GOT3 (cell line): ENCODE measurements at places on chromosomes 7 and 10.

DNA sequence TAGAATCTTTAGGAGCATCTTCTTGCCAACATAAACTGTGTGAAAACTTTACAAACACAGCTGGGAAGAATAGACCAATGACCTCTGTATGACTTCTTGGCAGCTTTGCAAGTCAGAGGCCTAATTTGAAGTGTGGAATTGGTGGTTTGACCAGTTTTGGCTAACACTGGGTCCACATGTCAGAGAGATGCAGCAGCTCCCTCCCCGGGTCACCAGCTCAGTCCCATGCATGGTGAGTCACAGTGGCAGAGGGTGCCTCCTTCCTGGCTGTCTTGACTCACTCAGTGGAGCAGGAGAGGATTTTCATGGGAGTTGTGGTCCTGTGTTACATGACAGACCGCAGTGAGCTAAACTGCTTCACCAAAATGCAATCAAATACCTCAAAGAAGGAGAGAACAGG lies 8.2 kb upstream of the STARD3NL start:
- peak; percentile 46 for DNase-seq

GRCh38 chr7:49119706-49120105 lies 195.4 kb downstream of the CDC14C start:
- DNase-seq, result no peak

GRCh38 chr10:90175161-90175681 lies 473.8 kb downstream of the KIF20B start:
- DNase-seq, result no peak

DNA sequence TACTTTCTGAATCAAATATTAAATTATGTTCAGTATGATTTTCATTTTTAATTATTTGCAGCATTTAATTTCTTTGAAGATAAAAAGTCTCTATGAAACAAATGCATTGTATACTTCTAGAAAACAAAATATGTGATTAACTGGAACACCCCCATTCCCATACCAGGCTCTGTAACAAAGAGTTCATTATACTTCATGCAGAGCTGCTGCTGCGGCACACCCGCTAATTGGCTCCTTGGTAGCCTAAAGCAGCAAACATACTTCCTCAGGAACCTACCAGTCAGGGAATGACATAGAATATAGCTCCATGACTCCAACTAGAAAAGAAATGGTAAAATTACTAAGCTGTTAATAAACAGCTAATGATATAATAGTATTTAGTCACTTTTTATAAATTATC lies 19.3 kb downstream of the RAB11FIP2 start:
- no peak for DNase-seq

DNA sequence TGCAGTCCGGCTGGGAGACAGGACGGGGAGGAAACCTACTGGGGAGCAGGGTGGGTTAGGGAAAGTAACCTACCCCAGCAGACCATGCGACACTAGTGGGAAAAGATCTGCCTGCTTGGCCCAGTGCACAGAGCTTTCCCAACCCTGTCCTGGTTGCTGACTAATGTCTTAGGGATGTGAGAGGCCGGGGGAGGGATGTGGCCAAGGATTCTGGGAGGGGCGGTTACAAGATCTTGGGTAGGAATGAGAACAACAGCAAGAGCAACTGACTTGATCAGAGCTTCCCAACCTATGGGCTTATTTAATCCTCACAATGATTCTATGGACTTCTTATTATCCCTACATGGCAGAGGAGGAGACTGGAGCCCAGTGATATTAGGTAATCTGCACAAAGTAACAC lies 24.0 kb upstream of the EIF5AL1 start:
- no peak for DNase-seq

DNA sequence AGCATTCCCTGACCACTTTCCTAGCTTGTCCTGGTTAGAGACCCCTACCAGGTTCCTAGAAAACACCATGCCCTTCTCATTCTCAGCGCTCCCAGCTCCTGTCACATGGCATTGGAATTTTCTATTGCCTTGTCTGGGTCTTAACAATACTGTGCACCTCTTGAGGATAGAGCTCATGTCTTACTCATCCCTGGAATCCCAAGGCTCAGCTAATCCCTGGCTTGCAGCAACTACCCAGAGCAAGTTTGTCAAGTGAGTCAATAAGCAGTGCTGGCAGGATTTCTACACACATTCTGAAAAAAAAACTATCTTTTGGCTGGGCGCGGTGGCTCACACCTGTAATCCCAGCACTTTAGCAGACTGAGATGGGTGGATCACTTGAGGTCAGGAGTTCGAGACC lies 11.7 kb upstream of the PRDX3 start:
- peak; percentile 19 for DNase-seq

GRCh38 chr7:8175929-8176369 lies 86.0 kb downstream of the ICA1 start:
- DNase-seq, result no peak

DNA sequence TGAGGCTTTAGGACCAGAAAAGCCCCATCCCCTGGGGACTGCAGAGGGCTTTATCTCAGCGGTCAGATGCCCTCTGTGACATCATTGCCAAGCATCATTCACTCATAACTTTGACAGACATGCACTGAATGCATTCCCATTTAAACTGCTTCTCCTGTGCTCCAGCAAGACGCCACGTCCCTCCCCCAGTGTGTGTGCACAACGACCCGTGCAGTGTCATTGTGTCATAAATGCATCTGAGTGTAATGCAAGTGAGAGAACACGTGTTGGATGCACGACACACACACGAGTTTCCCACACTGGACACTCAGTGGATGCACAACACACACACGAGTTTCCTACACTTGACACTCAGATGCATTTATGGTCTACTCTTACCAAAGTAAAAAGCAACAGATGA lies 337.9 kb downstream of the PTPRN2 start:
- no peak for DNase-seq
